ENCODE measurements at places on chromosomes 7 and 10.
A peak's percentile ranks its signal among the peaks of the same experiment; 100 is the strongest.

GRCh38 chr10:101379663-101380352 lies 25.8 kb downstream of the BTRC start:
- DNase-seq, result no peak

GRCh38 chr7:5598769-5599371 lies 175.2 kb upstream of the TNRC18 start:
- DNase-seq, result no peak

DNA sequence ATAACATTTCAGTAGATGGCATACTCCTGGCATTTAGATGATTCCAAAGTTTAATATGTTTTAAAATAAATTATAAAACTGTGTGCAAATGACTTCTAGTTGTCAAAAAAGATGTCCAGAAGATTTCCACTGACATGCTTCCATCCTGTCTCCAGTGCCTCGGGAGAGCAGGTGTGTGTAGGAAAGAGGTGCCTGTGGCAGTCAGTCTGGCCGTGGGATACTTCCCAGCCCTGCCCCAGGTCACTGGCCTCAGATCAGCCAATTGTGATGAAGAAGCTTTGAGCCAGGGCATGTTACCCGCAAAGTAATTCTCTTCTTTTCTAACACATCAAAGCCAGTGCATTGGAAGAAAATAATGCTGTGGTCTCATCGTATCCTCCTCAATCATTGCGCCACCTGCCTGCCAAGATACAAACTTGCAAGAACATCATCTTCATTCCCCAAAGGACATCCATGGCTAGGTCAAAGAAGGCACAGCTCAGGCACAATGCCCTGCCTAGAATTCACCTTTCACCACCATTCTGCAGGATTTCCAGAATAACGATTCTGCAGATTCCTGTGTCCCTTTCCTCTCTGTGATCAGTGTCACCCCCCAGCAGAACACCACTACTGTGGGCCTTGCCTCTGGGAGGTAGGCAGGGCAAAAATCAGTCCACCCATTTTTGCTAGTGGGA lies 6.3 kb upstream of the KCNMA1 start:
- DNase-seq, result no peak

- no peak for DNase-seq
Measured at GRCh38 chr10:107749235-107749634, 584.7 kb upstream of the SORCS1 start.

GRCh38 chr10:82318534-82318933 lies 443.5 kb downstream of the NRG3 start:
- no peak for DNase-seq

GRCh38 chr7:134926396-134926795 lies 59.9 kb upstream of the AGBL3 start:
- no peak for DNase-seq

GRCh38 chr10:33112831-33113455 lies 154.9 kb upstream of the ITGB1 start:
- DNase-seq, result no peak

DNA sequence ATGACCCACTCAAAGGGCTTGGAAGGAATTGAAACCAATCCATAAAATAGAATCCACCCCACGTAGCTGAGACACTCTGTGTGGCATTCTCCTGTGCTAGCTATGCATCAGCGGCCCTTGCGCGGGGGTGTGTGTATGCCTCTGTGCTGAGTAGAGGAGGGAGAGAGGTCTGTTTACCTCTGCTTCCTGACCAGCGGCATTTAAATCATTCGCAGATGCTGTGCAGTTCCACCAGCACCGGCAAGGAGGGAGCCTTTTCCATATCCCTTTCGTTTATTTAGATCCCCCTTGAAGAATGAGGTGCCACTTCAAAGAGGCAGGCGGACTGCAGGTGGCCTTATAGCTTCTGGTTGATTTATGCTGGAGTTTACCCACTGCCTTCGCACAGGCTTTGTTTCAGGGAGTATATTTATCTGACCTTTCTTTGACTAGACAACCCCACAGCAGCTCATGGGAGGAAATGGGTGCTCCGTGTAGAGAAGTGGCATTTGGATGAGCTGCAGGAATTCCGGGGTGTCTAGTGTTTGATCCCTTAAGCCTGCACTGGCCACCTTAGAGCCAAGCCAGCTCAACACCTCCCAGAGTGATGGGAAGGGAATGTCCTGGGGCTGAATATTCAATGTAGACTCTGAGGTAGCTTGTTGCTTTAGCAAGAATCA lies 11.4 kb downstream of the C10orf53 start:
- no peak for DNase-seq

GRCh38 chr10:118459642-118460193 lies 117.6 kb upstream of the FAM204A start:
- DNase-seq, result peak; percentile 20

GRCh38 chr7:38461887-38462286 lies 169.3 kb downstream of the AMPH start:
- DNase-seq, result no peak

DNA sequence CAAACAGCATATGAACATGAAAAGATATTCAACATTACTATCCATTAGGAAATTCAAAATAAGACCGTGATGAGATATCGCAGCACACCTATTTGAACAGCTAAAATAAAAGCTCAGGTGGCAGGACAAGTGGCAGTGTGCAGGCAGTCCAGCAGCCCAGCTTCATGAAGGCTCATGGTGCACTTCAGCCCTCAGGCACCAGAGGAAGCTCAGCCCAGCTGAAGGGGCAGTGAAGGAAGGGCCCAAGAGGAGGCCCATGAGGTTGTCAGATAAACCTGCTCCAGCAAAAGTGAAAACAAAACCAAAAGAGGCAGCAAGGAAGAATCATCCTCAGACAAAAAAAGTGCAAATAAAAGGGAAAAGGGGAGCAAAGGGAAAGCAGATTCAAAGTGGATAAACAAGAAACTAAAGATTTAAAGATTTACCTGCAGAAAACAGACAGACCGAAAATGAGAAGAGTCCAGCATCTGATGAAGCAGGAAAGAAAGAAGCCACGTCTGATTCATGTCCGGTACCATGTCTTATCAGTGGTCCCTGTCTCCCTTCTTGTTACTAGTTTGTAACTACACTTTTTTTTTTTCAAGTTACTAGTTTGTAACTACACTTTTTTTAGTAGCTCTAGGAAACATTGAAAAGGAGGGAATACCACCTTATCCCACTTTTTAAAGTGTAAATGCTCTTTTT lies 15.0 kb upstream of the FAM24B start:
- no peak for DNase-seq

GRCh38 chr7:98236355-98237185 lies 15.5 kb downstream of the TECPR1 start:
- DNase-seq, result no peak

GRCh38 chr7:72234086-72234485 lies 178.1 kb downstream of the CALN1 start:
- DNase-seq, result no peak

DNA sequence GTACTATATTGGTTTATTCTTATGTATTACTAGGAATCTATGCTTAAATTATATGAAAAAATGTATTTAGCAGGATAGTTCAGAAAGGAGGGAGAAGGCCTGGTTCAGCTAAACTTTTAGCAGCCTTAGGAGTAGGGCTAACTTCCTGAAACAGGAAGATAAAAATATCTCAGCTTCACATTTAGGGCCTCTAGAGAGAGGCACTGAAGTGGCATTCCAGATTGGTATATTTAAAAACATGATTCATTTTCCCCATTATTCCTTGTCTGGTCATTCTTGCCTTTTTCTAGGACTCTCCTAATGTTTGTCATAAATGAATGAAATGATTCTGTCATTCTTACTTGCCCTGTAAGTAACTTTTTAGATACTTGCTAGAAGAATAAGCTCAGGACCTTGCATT lies 63.0 kb upstream of the CYP26C1 start:
- DNase-seq, result no peak

DNA sequence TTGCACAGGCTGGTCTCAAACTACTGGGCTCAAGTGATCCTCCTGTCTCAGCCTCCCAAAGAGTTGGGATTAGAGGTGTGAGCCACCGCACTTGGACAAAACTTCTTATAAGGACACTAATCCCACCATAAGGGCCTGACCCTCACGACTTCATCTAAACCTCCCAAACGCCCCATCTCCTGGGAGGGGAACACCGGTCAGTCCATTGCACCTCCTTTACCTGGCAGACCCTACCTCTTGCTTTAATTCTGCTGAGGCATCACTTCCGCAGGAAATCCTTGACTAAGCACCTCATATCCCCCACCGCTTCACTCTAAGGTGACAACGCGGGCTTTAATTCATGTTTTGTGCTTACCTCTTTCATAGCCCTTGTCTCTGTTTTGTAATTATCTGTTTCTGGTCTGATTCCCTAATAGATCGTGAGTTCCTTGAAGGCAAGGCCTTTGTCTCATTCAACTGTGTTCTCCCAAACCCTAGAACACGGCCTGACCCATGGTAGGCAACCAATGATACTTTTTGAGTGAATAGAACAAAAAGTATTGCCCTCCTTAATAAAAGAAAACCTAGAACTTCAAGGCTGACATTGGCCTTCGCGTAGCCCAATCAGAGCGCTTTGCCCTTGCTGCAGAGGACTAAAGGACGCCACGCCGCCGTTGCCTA lies 481 bp upstream of the ZNF862 start:
- no peak for DNase-seq

DNA sequence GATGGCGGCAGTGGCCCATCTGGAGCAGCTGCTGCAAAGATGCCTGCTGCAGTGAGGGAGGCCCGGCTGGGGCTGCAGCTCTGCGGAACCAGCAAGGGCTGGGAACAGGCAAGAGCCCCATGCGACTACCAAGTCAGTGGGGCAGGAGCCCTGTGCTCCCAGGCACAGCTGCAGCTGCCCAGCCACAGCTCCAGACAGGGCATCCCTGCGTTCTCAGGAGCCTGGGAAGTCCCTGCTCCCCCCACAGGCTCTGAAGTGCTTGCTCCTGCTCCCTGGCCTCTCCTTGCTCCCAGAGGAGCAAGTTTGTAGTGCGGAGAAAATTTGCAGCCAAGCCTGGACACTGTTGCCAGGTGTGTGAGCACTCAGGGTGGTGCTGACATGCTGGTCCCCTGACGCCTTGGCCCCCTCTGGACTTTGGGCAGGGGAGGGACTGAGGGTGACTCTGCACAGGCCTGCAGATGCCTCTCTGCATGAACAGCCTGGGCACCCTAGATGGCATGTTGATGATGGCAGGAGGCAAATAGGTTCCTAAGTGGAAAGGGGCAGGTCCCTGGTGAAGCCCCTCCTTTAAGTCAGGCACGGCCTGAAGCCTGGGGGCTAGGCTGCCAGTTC lies 105.6 kb downstream of the LYZL1 start:
- DNase-seq, result no peak
